ENCODE measurements at places on chromosomes 3 and 15.

- peaks cover 6% of the 10 kb centered on the region for H3K4me1 ChIP-seq
- peak overlapping the region; percentile 47 for H3K4me3 ChIP-seq
Measured at GRCh38 chr3:169668957-169669741, 5.6 kb upstream of the MECOM start.

DNA sequence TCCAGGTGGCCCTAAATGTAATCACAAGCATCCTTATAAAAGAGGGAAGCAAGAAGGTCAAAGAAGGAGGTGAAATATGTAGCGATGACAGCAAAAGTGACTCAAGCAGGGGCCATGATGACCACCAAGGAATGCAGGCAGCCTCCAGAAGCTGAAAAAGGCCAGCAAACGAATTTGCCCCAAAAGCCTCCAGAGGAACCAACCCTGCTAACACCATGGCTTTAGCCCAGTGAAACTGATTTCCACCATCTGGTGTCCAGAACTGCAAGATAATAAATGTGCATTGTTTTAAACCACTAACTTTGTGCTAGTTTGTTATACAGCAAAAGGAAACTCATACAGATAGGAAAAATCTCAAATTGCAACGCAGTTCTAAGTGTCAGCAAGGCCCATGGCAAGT is 23.0 kb upstream of the RBSN start:
- no peak for DNase-seq
- H3K27ac ChIP-seq = no peak overlapping the region
- H3K27me3 ChIP-seq = peaks cover 17% of the 10 kb centered on the region
- H3K4me3 ChIP-seq = no peak overlapping the region
- H3K36me3 ChIP-seq = no peaks in the 10 kb centered on the region
- no peaks in the 10 kb centered on the region for H3K4me1 ChIP-seq

DNA sequence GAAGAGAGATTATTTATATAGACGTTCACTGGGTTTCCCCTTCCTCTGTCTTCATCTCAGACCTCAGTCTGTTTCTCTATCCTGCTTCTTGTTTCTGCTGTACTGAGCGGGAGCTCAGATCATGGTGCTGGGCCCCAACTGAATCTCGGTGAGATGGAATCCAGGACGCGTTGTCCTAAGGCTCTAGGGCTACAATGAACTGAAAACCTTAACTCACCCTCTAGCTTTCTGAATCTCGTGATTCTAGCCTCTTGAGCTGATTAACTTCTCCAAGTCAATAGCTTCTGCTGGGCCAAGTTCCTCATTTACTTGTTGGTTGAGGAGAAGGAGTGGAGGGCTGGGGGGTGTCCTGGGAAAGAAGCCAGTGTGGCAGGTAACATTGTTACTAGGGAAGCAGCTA is 32.7 kb upstream of the MAP3K13 start:
- H3K27me3 ChIP-seq = peaks cover 1% of the 10 kb centered on the region
- H3K4me1 ChIP-seq = peaks cover 12% of the 10 kb centered on the region
- no peak overlapping the region for H3K4me3 ChIP-seq
- DNase-seq = no peak
- H3K27ac ChIP-seq = no peak overlapping the region
- no peaks in the 10 kb centered on the region for H3K36me3 ChIP-seq

DNA sequence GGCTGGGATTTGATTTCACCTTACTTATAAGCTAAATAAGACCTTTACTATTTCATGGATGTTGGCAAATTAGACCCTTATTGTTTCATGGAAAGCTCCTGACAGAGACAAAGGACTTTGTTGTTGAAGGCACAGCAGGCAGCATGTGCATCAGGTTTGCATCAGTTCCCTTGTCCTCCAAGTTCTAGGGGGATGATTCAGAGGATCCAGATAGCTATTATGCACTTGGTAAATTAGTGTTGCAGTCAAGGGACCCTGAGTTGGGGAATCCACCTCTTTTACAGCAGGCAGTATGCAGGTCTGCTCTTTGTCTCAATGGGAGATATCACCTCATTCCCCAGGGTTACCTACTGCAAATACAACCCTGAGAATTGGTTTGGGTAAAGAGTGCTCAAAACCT is 131.4 kb upstream of the IGSF10 start:
- H3K27me3 ChIP-seq = no peaks in the 10 kb centered on the region
- no peak overlapping the region for H3K27ac ChIP-seq
- no peaks in the 10 kb centered on the region for H3K4me1 ChIP-seq
- no peak for DNase-seq
- no peak overlapping the region for H3K4me3 ChIP-seq
- no peaks in the 10 kb centered on the region for H3K36me3 ChIP-seq

GRCh38 chr3:190619761-190620160 is 105.9 kb downstream of the IL1RAP start:
- H3K36me3 ChIP-seq = no peaks in the 10 kb centered on the region
- H3K4me3 ChIP-seq = no peak overlapping the region
- DNase-seq = no peak
- H3K27me3 ChIP-seq = no peaks in the 10 kb centered on the region

DNA sequence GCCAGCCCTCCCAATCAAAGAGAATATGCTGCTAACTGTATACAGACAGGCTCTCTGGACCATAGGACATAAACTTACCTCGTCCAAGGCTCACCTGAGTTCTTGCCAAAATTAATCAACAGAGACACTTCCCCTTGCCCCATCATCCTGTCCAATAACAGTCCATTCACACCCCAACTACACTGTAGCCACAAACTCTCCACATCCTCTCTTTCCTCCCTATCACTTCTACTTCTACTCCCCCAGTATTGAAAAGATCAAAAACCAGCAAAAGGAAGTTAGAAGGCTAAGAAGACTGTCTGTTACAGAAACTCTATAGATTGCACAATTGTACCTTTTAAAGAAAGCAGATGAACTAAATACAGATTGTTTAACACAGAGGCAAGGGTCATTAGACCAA is 133.5 kb upstream of the STT3B start:
- DNase-seq = no peak
- no peaks in the 10 kb centered on the region for H3K4me1 ChIP-seq
- no peaks in the 10 kb centered on the region for H3K36me3 ChIP-seq
- peaks cover 6% of the 10 kb centered on the region for H3K27me3 ChIP-seq
- no peak overlapping the region for H3K27ac ChIP-seq
